NCI-H187 (cell line): ENCODE measurements at places on chromosomes 6 and 20.

GRCh38 chr6:14692208-14692607 lies 553.7 kb upstream of the JARID2 start:
- no peak for DNase-seq

DNA sequence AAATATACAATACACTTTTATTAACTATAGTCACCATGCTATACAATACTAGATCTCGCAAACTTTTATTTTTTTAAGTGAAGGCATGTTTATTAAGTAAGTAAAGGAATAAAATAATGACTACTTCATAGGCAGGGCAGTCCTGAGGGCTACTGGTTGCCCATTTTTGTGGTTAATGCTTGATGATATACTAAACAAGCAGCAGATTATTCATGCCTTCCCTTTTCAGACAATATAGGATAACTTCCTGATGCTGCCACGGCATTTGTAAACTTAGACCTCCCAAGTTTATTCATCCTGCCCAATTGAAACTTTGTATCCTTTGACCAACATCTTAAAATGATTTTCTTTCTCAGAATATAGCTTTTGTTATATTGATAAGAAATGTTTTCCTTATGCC lies 24.7 kb upstream of the HIVEP1 start:
- no peak for DNase-seq

- DNase-seq, result no peak
These were observed 41.6 kb downstream of the UNC5CL start for GRCh38 chr6:40997234-40997957.

- no peak for DNase-seq
These were observed 270.0 kb upstream of the HSF2 start for GRCh38 chr6:122129313-122130025.

DNA sequence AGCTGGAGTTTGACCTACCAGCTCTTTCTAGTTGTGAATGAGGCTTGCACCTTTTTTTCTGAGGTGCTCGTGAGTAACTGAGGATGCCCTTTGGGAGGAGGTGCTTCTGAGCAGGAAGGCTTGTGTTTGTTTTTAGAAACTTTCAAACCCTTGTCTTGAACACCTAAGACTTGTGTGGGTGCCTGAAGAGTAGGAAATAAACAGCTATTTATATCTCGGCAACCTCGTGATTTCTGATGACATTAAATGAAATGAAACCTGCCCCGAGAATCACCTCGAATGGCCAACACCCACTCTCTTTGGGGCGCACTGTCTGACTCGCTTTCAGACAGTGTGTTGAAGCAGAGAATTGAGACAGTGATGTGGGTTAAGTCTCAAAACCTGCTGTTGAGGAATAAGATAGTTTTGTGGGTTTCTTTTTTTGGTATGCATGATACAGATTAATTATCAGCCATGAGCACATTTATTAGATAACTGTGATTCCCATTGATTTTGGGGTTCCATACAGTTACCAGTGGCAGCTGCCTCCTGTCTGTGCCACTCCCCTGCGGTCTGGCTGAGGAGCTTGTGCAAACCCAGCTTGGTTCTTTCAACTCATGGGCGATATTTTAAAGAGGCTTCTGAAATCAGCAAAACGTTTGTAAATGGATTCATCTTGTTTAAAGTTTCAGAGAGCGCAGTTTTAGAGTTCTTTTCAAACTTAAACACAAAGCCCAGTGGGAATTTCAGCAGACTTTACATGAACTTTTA lies 8.4 kb downstream of the IRF4 start:
- no peak for DNase-seq

GRCh38 chr6:106918115-106918514 lies 56.4 kb downstream of the CD24 start:
- DNase-seq, result no peak

GRCh38 chr6:56293781-56294180 lies 46.4 kb upstream of the COL21A1 start:
- DNase-seq, result no peak

- no peak for DNase-seq
These were observed 55.9 kb downstream of the NINL start for GRCh38 chr20:25529295-25529951.

DNA sequence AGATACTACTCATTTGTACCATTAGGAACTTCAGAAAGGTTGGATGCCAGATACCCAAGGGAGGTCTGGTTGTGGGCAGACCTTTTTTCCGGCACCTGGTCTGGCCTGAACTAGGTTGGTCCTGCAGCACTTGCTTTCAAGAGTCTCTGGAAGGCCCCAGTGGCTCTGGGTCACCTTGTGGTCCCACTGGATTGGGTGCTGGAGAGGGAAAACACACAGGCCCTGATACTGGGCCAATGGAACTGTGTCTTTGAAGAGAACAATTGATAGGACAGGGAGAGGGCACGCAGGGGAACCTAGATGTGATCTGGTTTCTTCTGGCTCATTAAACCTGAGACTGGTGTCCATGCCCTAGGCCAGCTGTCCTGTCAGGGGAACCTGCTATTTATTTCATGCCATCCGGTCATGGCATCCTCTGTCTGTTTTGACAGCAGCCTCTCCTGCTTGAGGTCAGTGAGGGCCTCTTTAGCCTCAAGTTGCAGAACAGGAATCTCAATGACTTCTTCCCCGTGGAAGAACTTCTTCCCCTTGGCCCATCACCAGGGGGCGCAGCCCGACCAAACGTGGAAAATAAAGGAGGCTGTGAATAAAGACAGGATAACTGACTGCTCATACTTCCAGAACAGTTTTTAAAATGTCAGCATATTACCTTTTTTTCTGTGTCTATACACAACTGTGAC lies 25.0 kb downstream of the TAF8 start:
- peak; percentile 56 for DNase-seq

DNA sequence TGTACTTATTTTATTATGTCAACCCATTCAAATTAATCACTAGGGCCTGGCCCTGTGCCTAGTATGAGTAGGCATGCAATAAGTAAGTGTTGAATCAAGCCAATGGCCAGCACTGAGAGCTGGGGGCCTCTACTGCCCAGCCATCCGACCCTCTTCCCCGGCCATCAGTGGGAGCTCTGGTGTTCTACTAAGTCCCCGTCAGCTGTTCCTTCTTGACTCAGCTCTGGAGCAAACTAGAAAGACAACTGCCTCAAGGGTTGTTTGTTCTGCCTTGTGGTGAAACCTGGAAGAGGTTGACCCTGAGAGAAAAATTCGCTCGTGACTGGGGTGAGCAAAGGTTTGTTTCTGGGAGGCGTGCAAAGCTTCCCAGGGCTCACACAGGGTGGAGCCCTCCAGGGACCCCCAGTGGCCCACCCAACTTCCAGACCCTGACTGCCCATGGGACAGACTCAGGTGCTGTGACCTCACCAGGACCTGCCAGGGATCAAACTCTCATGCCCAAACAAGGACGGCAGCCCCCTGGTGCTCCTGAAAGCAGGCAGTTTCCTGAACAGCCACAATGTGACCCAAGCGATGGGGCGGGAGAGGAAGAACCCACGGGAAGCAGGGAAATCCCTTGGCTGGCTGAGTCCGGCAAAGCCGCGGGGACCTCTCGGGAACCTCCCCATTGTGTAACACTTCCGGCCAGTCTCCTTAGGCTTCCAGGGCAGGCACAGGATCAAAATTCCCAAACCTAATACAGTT lies 50.4 kb downstream of the BANF2 start:
- DNase-seq, result no peak

DNA sequence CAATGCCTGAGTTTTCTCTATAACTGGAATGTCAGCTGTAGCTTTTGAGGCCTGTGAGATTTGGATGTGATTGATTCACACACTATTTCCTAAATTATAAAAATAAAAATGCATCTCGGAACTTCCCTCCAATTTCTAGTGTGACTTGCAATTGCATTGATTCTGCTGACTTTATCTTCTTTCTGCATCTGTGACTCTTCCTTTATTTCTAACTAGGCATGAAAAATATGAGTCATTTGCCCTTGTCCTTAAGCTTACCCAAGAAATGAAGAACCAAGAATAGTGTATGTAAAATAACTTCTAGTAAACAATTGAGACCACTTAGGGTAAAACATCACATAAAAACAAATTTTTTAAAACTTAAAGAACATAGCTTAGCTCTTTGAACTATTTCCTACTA lies 12.9 kb downstream of the OR2J2 start:
- no peak for DNase-seq

GRCh38 chr20:57715268-57715904 lies 5.6 kb upstream of the PMEPA1 start:
- DNase-seq, result no peak

- no peak for DNase-seq
These were observed 6.9 kb upstream of the RNGTT start for GRCh38 chr6:88970301-88970700.

DNA sequence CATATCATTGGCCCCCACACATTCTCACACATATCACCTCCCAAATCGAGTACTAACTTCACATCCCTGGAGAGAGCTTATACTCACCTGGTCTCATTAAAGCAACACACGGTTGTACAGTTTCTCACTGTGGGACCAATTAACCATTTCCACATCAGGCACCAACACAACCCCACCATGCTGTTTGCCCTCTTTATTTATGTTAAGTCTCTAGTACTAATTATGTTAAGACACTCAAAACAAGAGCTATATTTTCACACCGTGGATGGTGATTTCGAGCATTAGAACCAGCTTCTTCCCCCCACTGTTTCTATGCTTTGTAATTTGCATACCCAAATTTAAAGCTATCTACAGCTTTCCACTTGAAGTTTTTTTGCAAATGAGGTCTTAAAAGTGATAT lies 6.3 kb downstream of the SCML4 start:
- DNase-seq, result no peak

GRCh38 chr6:143061597-143062385 lies 1.1 kb downstream of the AIG1 start:
- DNase-seq, result no peak

GRCh38 chr6:169144356-169144755 lies 109.3 kb downstream of the THBS2 start:
- no peak for DNase-seq

- DNase-seq, result no peak
These were observed 371.4 kb upstream of the ID4 start for GRCh38 chr6:19465760-19466159.

DNA sequence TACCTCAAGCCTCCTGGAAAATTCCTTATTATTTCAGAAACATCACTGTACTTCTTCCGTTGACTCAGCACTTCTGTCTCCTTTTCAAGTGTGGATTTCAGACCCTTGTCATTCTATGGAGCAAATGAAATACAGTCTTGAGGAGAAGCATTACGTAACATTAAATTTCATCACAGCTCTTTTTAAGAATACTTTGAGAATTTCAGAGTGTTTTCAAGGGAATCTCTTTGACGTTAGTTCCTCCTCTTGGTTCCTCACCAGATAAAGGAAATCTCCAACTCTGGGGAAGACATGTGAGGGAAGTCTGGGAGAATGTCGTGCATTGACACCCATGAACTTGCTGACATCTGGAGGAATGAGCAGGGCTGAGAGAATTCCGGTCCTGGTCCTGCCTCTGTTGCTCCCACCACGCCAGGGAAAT lies 32.3 kb downstream of the UST start:
- DNase-seq, result no peak

- no peak for DNase-seq
These were observed 162.5 kb downstream of the CD83 start for GRCh38 chr6:14280006-14280510.

DNA sequence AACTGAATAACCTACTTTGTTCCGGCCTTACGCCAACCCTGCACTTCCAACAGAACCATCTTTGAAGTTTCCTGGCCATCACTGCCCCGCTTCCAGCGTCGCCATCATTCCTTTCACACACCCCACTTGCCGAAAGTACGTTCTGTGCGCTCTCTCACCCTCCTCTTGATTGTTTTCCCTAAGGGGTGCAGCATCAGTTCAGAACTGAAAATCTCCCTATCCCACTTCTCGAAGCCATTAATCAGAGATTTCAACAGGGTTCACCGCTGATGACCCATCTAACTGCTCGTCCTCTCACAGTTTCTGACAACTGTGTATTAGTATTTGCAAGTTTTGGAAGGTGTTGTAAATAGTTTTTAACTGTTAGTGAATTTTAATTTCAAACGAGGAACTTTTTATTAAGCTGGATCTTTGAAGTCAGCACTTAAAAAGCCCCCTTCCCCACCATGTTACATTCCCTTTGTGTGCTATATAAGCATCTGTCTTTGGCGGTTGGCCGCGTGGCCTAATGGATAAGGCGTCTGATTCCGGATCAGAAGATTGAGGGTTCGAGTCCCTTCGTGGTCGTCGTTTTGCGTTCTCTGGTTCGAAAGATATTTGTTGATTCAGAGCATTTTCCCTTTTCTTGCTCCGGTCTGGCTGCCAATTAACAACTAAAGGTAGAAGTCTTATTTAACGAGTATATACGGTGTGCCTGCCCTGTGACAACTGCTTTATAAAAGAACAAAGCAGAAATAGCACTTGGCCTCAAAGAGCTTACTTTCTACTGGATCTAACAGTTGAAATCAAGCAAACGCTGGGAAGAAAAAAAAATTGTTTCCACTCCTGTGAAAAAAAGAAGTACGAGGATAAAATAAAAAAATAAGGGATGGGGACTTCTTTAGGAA lies 42.6 kb downstream of the TRIM27 start:
- DNase-seq, result peak; percentile 31

DNA sequence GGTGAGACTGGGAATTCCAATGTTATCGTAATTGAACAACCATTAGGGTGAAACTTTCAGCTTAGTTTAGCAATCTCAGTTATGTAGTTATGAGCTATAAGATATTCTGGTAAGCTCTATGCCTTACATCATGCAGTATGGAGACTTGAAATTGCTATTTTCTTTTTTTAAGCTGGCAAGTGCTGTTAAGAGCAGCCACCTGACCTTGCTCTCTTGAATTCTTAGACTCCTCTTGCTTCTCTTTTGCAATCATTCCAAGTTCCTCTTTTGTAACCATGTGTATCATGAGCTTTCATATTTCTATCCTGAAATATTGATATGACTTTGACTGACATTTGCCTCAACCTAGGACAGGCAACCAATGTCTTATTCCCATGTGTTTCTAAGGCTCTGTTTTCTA lies 446.3 kb upstream of the SLC35B3 start:
- DNase-seq, result no peak

- no peak for DNase-seq
These were observed 158.5 kb downstream of the EPHA7 start for GRCh38 chr6:93260881-93261280.

- no peak for DNase-seq
These were observed 175.1 kb upstream of the PDE10A start for GRCh38 chr6:165837948-165838745.

GRCh38 chr20:5482791-5483190 lies 166.0 kb upstream of the PROKR2 start:
- DNase-seq, result no peak

- no peak for DNase-seq
These were observed 416.9 kb downstream of the FRK start for GRCh38 chr6:115643762-115644161.

DNA sequence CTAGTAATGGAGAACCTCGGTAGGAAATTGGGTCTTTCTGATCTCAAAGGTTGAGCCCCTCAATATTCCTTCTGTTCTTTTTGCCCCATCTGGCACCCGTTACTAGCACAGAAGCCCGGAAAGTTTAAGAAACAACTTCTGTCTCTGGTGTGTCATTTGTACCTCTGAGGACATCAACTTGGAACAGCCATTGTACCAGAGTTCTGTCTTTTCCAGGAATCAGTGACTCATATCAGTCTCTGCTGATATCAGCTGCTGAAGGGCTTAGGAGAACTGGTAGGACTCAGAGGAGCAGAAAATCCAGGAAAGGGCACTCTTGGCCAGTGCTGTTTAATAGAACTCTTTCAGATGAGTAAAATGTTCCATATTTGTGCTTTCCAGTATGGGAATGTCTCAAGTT lies 78.3 kb upstream of the CHD6 start:
- no peak for DNase-seq
